ENCODE measurements at places on chromosomes 7 and 10. TPM values are rescaled to one million over a fixed set of nuclear protein-coding genes. Genes with fewer than 3 reads are reported as not detected.

The HTRA1 gene
- 49.6 TPM for total RNA-seq

The AKR1C4 gene
- total RNA-seq = not detected

The RNF32 gene
- total RNA-seq = 2.8 TPM

The FAM25G gene
- not detected for total RNA-seq

The RBP3 gene
- under 0.01 TPM for total RNA-seq

The VAX1 gene
- total RNA-seq = not detected

Measured in myometrial cell (primary cell).